ENCODE measurements at places on chromosomes 3 and 15.

- no peak for DNase-seq
Observed at GRCh38 chr3:122942239-122942638, 85.3 kb downstream of the SEMA5B start.

DNA sequence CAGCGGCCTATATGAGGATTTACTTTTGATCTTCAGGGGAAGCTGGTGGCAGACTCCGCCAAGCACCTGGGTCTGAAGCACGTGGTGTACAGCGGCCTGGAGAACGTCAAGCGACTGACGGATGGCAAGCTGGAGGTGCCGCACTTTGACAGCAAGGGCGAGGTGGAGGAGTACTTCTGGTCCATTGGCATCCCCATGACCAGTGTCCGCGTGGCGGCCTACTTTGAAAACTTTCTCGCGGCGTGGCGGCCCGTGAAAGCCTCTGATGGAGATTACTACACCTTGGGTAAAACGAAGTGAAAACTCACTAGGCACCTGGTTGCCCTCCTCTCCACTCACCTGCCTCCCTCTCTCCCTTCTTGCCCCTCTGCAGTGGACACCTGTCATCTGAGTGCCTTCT, 33.8 kb upstream of the TRA2B start:
- no peak for DNase-seq

GRCh38 chr3:11250902-11251806, 21.0 kb upstream of the ATG7 start:
- no peak for DNase-seq

- no peak for DNase-seq
Observed at GRCh38 chr3:156614642-156615511, 59.5 kb upstream of the TIPARP start.

- DNase-seq = no peak
Observed at GRCh38 chr3:124974691-124975090, 40.1 kb upstream of the MUC13 start.

GRCh38 chr3:183532620-183533411, 22.7 kb downstream of the KLHL6 start:
- DNase-seq = no peak

GRCh38 chr15:101570241-101570640, 80.7 kb upstream of the PCSK6 start:
- no peak for DNase-seq

Measured in substantia nigra (tissue), 51 donors.